KBM-7 (cell line): ENCODE measurements at places on chromosomes 12 and 14.

DNA sequence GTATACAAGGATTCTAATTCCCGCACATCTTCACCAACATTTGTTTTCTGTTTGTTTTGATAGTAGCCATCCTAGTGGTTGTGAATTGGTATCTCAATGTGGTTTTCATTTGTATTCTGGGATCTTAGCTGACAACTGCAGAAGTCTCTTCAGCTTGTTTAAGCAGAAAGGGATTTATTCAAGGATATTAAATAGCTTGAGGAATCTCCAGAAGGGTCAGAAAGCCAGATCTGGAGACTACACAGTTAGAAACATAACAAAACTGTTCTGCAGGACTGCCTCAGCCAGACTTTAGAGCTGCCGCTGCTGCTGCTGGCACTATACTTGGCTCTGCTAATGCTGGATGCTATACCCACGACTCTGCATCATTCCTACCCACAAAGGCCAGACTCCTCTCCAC is 13.4 kb upstream of the CDKL1 start:
- no peak for DNase-seq

DNA sequence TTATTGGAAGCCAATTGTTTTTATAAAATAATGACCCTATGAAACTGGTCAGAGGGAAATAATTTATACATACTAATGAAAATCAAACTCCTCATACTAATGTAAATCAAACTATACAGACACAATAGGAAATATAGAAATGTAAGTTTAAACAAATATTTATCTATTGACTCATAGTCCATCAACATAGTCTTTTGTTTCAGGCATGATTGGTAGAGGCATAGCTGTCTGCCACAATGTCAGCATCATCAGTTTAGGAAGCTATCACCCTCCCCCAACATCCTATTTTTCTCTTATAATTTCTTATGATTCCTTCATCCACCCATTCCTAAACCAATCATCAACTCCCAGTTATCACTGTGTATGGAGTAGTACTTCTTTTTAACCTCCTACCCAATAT is 117.7 kb downstream of the SLC38A6 start:
- no peak for DNase-seq

DNA sequence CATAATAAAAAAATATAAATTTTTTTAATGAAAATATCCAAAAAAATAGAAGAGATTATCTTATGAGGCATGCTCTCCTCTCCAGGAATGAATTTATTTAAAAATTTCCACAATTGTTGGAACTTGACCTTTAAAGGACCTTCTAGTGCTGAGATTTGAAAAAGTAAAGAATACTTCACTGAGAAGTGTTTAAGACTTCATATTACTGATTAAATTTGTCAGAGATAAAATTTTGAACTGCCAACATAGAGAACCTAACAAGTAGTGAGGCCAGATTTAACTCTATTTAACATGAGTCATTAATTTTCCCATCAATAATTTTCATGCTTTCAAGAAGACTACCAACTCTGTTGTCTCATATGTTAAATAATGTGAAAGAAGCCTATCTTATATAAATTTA is 14.5 kb downstream of the CAPRIN2 start:
- no peak for DNase-seq

DNA sequence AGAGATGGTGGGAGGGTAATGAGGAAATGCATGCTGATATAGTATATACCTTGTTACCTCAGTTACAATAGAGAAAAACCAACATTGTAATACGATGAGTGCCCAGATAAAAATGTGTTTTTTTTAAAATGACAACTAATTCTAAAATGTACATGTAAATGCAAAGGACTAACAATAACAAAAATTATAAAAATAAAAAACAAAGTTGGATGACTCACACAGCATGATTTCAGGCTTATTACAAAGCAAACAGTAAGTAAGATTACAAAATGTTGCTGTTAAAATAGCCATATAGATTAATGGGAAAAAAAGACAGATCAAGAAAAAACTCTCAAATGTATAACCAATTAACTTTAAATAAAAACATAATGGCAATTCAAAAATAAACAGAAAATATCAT is 1099.4 kb downstream of the FSCB start:
- DNase-seq, result no peak

DNA sequence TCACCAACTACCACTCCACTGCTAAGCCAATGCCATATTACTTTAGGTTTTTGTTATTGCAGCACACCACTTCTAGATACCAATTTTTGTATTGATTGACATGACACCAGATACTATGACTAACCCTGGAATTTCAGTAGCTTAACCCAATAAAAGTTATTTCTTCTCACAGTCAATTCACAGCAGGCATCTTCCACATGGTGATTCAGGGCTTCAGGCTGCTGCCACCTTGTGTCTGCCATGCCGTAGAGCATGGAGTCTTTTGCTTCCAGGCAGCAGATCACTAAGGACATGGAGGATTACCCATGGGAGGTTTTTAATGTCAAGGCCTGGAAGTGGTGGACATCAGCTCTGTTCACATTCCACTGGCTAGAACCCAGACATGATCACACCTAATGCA is 56.4 kb upstream of the LTA4H start:
- no peak for DNase-seq

GRCh38 chr14:20986811-20987210 is 3.0 kb upstream of the METTL17 start:
- DNase-seq, result no peak

- DNase-seq, result no peak
Observed at GRCh38 chr14:67167420-67168109, 21.7 kb upstream of the GARIN2 start.

GRCh38 chr12:38905480-38906351 is at the start of gene CPNE8:
Gene CPNE8, minus strand, starts transcription at chr12:38905591. Its CDS starts 57 bp downstream, at chr12:38905534.
- peak; percentile 88 for DNase-seq
